ENCODE measurements at places on chromosomes 3 and 15.

DNA sequence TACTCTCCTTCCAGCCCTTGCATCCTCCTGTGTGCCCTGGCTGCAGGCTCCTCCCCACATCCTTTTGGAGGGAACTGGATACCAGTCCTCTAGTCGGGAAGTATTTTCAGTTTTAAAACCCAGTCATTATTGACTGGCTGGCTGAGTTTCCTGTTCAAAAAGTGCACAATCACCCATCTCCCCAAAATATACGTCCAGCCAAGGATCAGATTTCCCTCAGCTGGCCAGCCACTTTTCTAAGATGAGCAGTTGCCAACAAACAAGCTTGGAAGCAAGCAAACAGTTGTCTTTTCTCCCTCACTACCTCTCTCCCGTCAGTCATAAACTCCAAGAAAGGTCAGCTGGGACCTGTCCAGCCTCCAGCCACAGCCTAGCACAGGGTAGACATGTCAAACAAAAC is 147.7 kb upstream of the GALNT15 start:
- no peak for DNase-seq

DNA sequence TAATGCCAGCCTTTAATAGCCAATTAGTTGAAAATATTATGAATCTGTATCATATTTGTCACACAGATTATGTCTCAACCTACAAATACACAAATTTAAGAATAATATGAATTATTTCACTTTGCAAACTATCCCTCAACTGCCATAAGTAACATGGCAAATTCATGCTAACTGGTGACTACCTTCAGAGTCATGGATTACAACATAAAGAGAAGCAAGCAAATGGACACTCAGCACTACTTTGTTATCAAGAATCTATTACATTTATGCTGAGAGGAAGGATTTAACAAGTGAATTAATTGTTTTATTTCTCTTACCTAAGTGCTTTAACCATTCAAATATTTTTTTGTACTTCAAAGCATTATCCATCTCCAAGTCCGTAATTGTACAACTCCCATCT is 103.1 kb upstream of the BCL6 start:
- no peak for DNase-seq

GRCh38 chr3:194328053-194328657 is 23.0 kb downstream of the CPN2 start:
- no peak for DNase-seq

GRCh38 chr3:108976058-108976457 is 22.4 kb upstream of the GUCA1C start:
- no peak for DNase-seq

DNA sequence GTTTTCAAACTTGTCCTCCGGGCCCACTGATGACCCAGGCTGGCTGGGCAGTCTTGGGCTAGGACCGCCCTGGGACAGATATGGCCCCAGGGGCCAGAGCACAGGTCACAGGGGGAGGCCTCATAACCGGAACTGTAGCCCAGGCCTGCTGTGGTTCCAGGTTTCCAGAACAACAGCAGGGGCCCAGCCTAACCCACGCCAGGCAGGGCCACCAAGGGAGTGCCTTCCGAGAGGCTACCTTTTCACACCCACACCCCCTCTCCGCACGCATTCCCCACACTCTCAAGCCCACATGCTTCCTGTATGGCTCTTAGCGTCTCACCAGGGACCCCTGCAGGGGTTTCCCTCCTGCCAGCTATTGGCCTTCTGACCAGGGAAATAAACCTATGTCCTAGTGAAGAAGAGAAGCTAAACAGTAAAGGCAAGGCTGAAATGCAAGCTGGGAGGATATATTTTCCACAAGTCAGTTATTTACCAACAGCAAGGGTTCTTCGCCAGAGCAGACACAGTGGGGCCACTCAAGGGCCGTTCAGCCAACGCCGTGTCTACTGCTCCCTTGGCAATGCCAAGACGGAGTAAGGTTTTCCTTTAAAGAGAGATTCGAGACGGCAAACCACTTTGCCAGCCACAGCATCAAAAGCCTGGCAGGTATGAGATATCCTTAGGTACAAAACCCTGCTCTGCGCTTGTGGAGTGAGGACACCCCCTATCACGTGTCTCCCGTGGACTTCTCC is 135.1 kb downstream of the ATP10A start:
- no peak for DNase-seq

- no peak for DNase-seq
Measured at GRCh38 chr15:64163659-64164362, 989 bp upstream of the PPIB start.

DNA sequence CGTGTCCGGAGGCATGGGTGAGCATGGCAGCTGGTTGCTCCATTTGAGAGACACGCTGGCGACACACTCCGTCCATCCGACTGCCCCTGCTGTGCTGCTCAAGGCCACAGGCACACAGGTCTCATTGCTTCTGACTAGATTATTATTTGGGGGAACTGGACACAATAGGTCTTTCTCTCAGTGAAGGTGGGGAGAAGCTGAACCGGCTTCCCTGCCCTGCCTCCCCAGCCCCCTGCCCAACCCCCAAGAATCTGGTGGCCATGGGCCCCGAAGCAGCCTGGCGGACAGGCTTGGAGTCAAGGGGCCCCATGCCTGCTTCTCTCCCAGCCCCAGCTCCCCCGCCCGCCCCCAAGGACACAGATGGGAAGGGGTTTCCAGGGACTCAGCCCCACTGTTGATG is 49.5 kb downstream of the PGPEP1L start:
- no peak for DNase-seq

- DNase-seq = no peak
Measured at GRCh38 chr3:39780352-39780751, 29.1 kb upstream of the MYRIP start.

- DNase-seq = no peak
Measured at GRCh38 chr3:184619369-184619768, 57.8 kb downstream of the EPHB3 start.

DNA sequence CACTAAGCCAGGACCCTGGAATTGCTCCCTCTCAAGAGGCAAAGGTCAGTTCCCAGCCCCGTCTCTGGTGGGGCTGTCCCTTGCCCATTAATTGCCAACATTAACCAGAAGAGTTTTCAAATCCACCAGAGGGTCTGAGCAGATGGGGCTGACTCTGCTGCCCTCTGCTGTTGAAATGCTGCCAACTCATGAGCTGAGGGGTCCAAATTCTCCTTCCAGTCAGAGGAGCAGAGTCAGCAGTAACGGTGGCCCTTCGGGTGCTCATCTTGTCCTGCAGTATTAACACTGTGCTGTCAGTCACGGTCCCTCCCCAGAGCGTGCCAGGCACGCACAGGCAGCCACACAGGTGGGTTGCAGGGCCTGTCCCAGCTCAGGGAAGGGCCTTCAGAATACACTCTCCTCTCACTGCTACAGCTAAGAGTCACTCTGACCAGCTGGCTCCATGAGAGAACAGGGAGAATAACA is 10.7 kb upstream of the SPTBN5 start:
- DNase-seq = peak; percentile 65

DNA sequence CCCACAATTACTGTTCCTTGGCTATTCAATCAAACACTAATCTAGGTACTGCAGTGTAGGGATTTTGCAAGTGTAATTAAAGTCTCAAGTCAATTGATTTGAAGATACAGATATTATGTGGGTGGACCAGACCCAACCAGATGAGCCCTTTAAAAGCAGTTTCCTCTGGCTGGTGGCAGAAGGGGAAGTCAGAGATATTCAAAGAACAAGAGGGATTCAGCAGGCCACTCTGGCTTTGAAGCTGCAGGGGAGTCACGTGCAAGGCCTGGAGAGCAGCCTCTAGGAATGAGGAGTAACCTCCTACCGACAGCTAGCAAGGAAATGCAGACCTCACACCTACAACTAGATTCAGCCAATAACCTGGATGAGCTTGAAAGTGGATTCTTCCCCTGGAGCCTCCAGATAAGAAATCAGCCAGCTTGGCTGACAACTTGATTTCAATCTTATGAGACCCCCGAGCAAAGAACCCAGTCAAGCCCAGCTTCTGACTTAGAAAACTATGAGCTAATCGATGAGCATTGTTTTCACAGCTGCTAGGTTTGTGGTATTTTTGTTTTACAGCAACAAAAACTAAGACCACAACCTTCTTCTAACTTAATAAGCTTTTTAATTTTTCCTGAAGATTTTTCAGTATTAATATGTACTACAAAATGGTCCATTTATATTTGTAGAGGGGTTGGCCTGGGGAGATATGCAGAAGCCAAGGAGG is 13.4 kb downstream of the HACD2 start:
- no peak for DNase-seq

- no peak for DNase-seq
Measured at GRCh38 chr3:195403841-195404408, 38.9 kb downstream of the ACAP2 start.

DNA sequence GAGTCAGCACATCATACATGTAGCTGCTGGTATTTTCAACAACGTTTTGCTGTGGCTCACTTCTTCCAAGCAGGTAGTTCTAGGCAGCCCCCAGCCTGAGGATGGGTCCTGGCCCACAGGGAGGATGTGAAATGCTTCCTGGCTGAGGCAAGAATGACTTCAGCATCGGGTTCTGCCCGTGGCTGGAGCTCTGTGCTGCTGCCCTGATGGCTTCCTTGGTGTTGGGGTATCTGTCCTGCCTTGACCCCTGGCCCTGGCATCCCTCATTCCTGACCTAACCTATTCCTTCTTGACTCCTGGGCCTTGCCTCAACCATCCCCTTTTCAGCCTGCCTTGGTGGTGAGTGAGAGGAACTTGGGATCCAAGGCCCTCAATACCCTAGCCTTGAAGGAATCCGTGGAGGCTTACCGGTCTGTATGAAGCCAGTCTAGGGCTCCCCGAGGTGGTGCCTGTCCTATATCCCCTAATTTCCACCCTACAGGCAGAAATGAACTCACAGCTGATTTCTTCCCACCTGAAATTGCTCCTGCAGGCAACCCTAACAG is 300.6 kb downstream of the TLE3 start:
- no peak for DNase-seq
